ENCODE measurements at places on chromosomes 3 and 15.

GRCh38 chr3:184738982-184739381 is 27.1 kb upstream of the MAGEF1 start:
- DNase-seq, result no peak

GRCh38 chr3:173849489-173849888 is 451.9 kb downstream of the NLGN1 start:
- no peak for DNase-seq

GRCh38 chr3:23999012-23999641 is 54.0 kb downstream of the NR1D2 start:
- no peak for DNase-seq

DNA sequence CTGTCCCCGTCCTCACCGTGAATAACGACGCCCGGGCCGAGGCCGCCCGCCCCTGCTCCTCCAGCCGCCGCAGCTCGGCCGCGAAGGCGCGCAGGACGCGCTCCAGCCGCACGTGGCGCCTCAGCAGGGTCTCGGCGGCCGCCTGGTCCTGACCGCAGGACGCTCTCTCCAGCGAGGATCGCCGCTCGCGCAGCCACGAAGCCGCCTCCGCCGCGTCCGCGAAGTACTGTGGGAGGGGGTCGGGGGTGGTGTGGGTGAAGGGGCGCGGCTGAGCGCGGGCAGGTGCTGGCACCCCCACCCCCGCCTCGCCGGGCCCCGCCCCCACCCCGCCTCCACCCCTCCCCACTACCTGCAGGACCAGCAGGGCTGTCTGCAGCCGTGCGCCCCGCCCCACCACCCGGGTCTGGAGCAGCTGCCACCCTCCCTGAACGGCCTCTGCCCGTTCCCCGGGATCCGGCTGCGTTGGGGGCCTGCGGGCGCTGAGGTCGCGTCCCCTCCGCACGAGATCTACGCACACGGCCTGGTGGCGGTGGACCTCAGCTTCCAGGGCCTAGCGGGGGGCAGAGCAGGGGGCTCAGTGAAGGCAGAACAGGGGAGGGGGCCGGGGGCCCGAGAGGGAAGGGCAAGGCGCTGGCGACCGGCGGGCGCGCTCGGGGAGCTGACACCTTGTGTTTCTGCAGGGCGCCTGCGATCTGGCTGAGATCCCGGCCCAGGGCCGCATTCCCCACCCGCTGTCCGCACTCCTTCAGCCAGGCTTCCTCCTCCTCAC is 11.7 kb downstream of the SPTBN5 start:
- no peak for DNase-seq

- no peak for DNase-seq
These were observed 19.6 kb downstream of the CLK3 start for GRCh38 chr15:74635228-74635627.

All from esophagus squamous epithelium (tissue), 5 donors.